ENCODE measurements at places on chromosomes 6 and 20.

- DNase-seq, result no peak
Observed at GRCh38 chr20:33477386-33478234, 12.3 kb upstream of the CBFA2T2 start.

- DNase-seq, result no peak
Observed at GRCh38 chr20:47027042-47027441, 132.4 kb downstream of the EYA2 start.

GRCh38 chr6:141443668-141444289 is 688.9 kb upstream of the GJE1 start:
- no peak for DNase-seq

DNA sequence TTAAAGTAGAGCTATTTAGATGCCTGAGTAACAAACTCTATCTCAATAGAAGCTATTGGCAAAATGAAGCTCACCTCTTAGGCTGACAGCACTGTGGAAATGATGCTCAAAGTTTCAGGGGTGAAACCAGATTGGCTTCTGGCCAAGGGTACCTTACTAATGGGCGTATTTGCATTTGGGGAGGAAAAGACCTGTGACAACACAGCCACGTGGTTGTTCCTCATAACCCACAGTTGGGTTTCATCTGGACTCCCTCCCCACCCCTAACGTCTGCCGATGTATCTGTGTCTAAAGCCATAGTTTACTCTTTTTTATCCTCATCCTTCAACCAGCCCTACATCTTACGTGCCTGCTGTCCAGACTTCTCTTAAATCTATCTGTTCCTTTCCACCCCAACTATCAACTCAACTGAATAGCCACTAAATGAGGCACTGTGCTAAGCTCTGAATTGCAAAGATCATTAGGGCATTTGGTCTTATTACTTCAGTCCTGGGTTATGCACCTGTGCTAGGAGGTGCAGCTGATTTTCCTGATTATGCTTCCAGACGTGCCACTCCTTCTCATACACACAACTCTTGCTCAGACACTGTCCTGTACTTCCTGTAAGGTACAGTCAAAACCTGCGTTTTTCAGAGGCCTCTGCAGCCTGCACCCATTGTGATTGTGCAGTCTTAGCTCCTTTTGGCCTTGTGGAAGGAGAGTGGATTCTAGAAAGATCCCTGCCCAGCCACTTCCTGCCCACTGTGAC is 80.6 kb upstream of the ARMC2 start:
- DNase-seq, result no peak

GRCh38 chr6:133608620-133609019 is 280.3 kb upstream of the TCF21 start:
- no peak for DNase-seq

DNA sequence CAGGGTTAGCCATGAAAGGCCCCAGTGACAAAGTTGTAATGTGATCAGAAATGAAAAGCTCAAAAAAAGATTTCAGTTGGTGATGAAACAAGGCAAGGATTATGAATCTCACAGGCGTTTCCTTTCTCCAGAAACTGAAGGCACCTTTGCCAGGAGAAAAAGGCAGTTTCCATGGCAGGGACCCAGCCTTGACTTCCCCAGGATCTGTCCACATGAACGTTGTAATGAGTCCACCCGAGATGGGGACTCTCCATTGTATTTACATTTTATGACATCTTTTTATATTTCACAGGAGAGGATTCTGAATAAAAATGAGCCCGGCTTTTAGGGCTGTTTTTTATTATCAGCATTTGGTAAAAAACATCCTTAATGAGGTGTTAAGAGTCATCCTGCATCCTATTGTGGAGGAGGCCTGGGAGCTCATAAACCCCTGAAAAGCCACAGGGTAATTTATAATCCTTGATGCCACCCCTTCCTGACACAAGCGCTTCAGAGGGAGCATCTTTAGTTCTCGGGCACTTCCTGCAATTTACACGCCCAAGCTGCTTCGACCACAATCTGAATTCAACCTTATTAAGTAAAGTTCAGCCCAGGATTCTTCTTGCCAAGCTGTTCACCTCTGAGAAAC is 74.1 kb upstream of the SALL4 start:
- DNase-seq, result no peak

DNA sequence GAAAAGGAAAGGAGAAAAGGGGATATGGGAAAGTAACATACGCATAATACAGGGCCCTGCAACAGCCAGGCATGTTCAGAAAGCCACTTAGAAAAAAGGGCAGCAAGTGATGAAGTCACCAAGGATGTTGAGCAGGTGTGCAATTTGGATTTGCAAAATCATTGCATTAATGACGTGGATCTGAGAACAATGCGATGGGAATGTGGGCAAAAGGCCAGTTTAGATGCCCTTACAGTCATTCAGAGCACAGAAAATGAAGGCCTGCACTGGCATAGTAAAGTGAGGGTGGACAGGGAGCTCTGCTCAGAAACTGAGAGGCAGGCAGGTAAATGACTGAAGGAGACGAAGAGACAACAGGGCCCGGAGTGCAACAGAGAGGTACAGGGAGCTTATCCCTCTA is 123.7 kb upstream of the NHSL1 start:
- no peak for DNase-seq

- no peak for DNase-seq
Observed at GRCh38 chr20:57508381-57508780, 16.6 kb downstream of the CTCFL start.

GRCh38 chr6:24614043-24614420 is 32.0 kb downstream of the KIAA0319 start:
- DNase-seq, result no peak

- no peak for DNase-seq
Observed at GRCh38 chr6:129292836-129293235, 409.9 kb downstream of the LAMA2 start.

GRCh38 chr6:169806701-169807100 is 55.3 kb downstream of the ERMARD start:
- no peak for DNase-seq

DNA sequence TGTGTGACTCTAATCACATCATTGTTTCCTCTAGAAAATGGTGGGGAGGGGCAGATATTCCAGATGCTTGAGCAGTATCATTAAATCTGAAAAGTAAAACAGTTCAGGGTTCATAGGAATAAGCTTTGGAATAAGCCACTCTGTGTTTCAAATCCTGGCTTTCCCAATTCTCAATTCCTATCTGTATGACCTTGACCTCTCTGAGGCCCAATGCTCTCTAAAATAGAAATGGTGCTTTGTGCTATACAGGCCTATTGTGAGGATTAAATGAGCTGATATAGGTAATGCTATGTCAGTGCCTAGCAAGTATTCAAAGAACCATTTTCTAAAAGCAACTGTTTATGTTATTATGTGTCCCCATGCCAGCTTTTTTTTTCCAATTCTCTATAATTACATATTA is 209.0 kb upstream of the PRSS16 start:
- no peak for DNase-seq

DNA sequence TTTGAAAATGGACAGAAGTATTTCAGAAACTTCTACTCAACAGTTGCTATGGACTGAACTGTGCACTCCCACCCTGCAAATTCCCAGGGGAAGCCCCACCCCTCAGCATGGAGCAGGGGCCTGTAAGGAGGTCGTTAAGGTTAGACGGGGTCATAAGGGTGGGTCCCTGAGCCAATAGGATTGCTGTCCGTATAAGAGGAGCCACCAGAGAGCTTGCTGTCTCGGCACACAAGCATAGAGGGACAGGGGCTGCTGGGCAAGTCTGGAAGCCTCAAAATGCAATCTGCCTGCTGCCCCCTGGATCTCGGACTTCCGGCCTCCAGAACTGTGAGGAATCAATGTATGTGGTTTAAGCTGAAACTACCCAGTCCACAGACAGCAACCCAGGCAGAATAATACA is 37.4 kb upstream of the AFDN start:
- DNase-seq, result no peak

GRCh38 chr20:6877633-6878032 is 110.1 kb downstream of the BMP2 start:
- DNase-seq, result no peak

DNA sequence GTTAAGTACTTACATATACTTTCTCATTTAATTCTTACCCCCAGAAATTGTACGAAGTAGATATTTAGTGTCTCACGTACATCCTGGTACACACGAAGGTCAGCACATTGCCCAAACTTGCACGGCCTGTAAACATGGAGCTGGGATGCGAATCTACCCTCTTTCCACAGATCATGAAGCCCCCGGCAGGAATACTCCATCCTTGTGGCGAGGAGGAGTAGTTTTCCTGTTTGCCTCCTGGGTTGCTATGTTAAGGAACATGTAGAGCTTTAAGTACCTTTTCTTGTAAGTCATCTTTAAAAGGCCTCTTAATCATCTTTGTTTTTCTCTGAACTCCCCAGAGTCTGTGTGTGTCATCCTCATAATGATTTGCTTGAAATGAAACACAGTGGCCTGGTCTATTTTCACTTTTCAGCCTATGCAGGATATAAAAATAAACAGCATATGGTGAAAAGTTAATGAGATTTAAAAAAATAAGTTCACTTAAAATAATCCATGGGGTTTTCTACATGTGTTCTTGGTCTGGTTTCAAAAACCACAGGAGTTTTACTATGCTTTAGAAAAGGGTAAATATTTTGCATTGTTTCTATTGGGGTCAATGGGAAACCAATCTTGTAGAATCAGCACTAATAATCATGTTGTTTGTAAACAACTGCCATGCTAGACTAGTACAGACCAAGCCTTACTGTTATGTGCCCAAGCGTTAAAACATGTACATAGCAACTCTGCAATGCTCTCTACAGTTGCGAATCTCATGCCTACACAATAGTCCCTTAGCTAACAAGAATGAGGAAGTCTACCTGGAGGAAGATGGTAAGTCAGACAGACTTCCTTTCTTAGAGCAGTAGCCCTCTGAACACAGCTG is 9.3 kb upstream of the ARID1B start:
- peak; percentile 82 for DNase-seq

- no peak for DNase-seq
Observed at GRCh38 chr20:3889489-3890397, 556 bp downstream of the PANK2 start.

DNA sequence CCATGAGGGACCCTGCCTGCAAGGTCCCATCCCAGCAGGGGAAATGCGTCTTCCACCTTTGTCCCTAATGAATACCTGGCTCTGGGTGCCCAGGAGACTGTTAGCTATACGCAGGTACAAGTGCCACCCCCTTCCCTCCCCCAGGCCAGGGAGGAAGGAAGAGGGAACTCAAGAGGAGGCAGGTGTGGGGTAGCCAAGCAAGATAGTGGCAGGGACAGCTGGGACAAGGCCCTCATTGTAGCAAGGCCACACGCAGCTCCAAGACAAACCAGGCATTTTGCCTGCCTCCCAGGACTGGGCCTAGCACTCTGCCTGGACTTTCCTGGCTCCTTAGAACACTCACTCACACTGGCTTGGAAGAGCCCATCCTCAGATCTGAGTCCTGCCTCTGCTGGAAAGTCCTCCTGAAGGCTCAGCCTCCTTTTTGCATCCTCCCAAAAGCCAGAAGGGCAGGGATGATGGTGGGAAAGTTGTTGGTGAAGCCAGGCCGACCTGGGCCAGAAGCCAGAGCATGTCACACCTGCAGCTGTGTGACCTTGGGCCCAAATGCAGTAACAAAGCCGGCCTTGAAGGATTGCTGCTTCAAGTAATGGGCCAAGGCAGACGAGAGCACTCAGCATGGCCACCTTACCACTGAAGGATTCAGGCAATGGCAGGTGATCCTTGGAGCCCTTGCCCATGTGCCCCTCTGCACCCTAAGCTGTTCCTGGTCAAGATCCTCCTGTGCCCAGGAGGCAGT is 27.7 kb downstream of the SNPH start:
- no peak for DNase-seq

DNA sequence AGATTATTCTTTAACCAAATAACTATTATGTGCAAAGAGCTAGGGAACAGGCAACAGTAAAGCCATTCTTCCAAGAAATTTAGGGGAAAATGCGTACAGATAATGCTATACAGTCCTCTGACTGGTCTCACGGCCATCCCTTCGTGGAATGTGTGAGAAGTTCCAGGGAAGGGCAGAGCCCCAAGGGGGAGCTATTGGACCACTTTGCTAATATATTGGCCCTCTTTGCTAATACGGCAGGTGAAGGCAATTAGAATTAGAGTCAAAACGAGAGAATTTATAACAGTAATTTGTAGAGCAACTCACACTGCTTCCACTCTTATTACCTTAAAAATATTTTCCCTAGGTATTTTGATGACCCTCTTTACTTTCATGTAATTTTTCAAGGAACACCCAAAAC is 140.4 kb downstream of the IMPG1 start:
- DNase-seq, result no peak

DNA sequence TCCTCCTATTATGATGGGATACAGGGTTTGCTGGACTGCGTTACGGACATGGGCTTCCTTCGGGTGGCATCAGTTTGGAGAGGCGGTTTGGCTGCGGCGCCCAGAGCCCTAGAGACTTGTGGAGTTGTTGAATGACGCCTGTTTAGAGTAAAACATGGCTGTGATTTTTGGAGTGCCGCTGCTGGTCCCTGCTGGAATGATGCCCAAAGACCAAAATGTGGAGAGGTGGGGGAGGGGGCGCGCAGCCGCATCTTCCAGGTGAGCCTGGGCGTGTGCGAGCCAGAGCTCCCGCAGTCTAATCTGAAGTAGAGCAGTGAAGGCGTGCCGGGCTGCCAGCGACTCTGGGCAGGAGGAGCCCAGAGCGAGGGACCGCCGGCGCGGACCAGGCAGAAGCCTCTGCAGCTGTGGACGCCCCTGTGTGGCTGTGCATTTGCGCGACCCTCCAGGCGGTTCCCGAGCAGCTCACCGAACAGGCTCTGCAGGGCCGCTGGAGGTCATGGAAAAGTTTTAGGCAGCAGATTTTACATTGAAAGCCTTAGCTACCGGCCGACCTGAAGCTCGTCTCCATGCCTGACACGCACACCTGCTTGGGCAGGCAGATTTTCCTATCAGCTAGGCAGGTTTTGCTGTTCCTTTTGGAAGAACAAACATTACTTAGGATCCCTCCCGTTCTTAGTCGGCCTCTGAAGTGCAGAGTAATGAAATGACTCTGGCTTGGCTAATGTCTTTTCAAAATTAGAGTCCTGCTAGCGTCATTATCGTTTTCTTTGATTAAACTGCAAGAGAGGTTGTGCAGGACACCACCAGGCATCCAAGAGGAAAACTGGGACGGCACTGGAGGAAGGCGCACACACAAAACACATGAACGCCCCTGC is 298.2 kb downstream of the PHACTR1 start:
- DNase-seq, result no peak

DNA sequence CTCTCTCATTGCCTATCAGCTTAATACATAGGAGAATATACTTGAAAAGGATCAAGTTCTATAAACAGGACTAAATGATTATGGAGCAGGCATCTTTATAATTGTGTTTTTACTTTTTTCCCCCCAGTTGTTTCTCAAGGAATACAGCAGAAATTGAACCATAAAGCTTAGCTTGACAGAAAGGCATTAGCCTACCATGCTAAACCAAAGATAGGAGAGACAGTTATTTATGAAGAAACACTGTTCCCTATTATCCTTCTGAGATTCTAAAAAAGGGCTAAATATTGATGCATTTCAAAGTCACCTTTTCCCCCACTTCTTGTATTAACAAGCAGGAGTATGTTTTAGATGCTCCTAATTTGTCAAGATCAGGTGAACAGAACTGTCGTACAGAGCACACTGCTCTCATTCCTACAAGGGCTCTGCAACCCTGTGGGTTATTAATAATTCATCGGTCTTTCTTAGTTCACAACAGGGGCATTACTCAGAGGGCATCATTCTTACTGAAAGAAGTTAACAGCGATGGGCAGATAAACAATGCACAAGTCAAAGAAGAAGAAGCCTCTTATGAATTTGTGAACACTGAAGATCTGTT is 38.7 kb downstream of the PRKN start:
- DNase-seq, result no peak

GRCh38 chr6:128370072-128370471 is 150.3 kb downstream of the PTPRK start:
- no peak for DNase-seq
